ENCODE measurements at places on chromosomes 1 and 21. TPM values are rescaled to one million over a fixed set of nuclear protein-coding genes. Genes with fewer than 3 reads are reported as not detected.

- peaks cover 40% of the 10 kb centered on the region for H3K4me1 ChIP-seq
- no peak overlapping the region for H3K4me3 ChIP-seq
- H3K27me3 ChIP-seq = no peaks in the 10 kb centered on the region
These were observed 109.0 kb upstream of the IPO9 start for GRCh38 chr1:201719812-201720521.

DNA sequence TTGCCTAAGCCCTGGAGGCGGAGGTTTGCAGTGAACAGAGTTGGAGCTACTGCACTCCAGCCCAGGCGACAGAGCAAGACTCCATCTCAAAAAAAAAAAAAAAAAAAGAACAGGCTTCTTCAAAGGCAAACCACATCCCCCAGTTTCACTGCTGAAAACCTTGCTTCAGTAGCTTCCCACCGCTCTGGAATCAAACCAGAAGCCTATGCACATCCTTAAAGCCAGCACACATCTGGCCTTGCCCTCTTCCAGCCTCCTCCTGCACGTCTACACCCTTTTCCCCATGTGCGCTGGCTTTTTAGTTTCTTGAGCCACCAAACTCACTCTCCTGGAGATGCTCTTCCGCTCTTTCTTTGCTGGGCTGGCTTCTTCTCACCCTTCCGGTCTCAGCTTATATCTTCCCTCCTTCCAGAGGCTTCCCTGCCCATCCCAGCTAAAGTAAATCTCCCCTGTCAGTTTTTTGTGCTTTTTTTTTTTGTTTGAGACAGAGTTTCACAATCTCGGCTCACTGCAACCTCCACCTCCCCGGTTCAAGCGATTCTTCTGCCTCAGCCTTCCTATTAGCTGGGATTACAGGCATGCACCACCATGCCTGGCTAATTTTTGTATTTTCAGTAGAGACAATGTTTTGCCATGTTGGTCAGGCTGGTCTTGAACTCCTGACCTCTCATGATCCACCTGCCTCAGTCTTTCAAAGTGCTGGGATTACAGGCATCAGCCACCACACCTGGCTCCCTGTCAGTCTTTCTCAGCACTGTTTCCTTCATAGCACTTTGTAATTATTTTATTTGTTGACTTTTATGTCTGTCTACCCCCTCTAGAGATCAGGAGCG, 42.0 kb upstream of the ID3 start:
- no peaks in the 10 kb centered on the region for H3K36me3 ChIP-seq
- no peak for DNase-seq
- H3K4me1 ChIP-seq = peaks cover 58% of the 10 kb centered on the region
- H3K4me3 ChIP-seq = no peak overlapping the region

DNA sequence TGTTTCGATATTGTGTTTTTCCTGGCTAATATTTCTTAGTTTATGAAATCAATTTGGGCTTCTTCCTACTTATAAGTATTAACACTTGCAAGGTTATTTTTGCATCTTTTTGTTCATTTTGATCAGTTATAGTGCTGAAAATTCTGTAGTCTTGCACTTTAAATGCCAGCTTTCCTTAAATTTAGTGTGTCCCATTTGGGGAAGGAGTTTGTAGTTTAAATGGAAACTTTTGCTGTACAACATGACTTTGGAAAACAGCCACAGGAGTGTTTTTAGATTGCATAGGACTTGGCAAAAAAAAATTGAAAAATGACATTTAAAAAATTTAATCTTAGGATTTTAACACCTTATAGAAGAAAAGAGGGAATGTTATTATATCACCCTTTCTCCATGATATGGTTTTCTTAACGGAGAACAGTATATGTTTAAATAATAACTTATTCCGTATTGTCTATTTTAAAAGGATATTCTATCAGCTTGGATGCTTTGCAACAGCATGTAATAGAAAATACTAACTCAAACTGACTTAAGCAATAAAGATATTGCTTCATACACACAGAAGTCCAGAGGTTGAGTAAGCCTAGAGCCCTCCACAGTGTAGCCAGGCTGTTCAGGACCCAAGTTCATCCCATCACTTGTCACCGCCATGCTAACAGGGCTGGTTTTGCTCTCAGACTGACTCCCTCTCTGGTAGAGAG, 53.8 kb downstream of the LYPLAL1 start:
- DNase-seq = no peak
- H3K27me3 ChIP-seq = no peaks in the 10 kb centered on the region
- H3K27ac ChIP-seq = no peak overlapping the region
- no peak overlapping the region for H3K4me3 ChIP-seq
- H3K36me3 ChIP-seq = no peaks in the 10 kb centered on the region
- no peaks in the 10 kb centered on the region for H3K4me1 ChIP-seq

GRCh38 chr1:117638759-117639158, 32.9 kb downstream of the TENT5C start:
- peaks cover 11% of the 10 kb centered on the region for H3K4me1 ChIP-seq
- H3K27ac ChIP-seq = no peak overlapping the region
- no peaks in the 10 kb centered on the region for H3K36me3 ChIP-seq
- DNase-seq = no peak

- H3K27me3 ChIP-seq = no peaks in the 10 kb centered on the region
- no peak overlapping the region for H3K4me3 ChIP-seq
- no peaks in the 10 kb centered on the region for H3K36me3 ChIP-seq
- H3K4me1 ChIP-seq = no peaks in the 10 kb centered on the region
- H3K27ac ChIP-seq = no peak overlapping the region
These were observed 39.9 kb upstream of the SRSF10 start for GRCh38 chr1:24020025-24020424.

DNA sequence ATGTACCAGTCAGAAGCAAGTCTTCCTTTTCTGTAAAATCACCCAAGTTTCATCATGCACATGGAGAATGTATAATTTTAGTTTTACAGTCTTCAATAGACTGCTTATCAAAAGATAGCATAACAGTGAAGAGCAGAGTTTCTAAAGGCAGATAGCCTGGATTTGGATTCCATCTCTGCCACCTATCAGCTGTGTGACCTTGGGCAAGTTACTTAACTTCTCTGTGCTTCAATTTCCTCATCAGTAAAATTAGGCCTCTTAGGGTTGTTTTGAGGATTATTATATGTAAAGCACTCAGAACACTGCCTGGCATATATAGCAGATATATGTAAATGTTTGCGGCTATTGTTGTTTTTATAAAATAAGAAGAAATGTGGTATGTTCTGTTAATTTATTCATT, 38.9 kb downstream of the PTGFRN start:
- H3K27ac ChIP-seq = no peak overlapping the region
- no peaks in the 10 kb centered on the region for H3K4me1 ChIP-seq
- no peak overlapping the region for H3K4me3 ChIP-seq
- H3K36me3 ChIP-seq = no peaks in the 10 kb centered on the region
- no peak for DNase-seq

SYF2 gene
- 34.8 TPM for polyA plus RNA-seq

KRTAP21-2 gene
- polyA plus RNA-seq = not detected

FAM72D gene
- 18.4 TPM for polyA plus RNA-seq
